ENCODE measurements at places on chromosomes 3 and 15. TPM values are rescaled to one million over a fixed set of nuclear protein-coding genes. Genes with fewer than 3 reads are reported as not detected.

DNA sequence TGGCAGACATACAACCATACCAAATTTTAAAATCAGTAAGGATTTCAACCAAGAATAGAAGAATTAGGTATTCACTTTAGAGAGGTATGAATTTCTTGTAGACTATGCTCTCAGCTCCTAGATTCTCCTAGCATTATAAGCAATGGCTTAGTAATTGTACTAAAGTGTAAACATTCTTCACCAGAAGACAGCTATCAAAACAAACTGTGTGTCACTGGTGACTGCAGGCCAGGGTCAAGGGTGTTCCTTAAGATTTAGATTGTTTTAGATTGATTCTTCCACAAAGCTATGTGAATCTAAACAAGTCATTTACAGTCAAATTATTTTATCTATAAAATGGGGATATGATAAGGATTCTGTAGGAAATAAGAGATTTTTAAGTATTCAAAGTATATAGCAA, 23.1 kb upstream of the GP5 start:
- no peak overlapping the region for H3K27ac ChIP-seq
- no peak overlapping the region for H3K4me3 ChIP-seq

DNA sequence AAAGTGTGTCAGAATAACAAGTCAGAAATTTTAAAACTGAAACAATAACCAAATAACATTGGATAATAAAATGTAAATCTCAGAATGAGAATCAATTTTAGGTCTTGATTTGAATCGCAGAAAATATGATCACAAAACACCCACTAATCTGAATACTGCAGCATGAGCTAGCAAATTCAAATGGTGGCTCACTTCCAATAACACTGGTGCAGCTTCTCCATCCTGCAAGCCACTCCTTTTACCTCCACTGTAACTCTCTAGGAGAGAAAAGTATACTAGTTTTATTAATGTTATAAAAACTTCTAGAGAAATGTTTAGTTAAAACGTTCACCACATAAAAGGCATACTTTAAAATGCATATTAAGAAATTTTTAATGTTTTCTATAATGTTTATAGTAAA, 30.4 kb downstream of the UBE3A start:
- H3K4me1 ChIP-seq, result no peaks in the 10 kb centered on the region
- no peak overlapping the region for H3K27ac ChIP-seq
- H3K27me3 ChIP-seq, result no peaks in the 10 kb centered on the region
- DNase-seq, result peak; percentile 20
- H3K4me3 ChIP-seq, result no peak overlapping the region

DNA sequence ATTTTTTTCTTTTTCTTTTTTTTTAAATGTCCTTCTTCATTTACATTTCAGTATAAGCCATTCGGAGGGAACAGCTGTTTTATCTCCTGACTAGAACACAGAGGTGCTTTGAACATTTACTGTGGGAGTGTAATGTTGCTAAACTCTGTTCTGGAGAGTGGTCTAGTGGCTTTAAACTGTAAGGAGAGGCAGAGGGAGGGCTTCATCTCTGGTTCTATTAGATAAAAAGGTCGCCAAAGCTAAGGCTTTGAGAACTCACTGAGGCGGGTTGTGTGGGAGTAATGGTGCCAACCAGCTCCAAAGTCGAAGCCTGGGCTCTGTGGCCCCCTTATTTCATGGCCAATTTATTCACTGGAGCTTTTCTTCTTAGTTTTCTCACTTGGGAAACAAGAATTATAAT, 133.2 kb downstream of the ANXA2 start:
- H3K27me3 ChIP-seq, result peaks cover 4% of the 10 kb centered on the region
- H3K36me3 ChIP-seq, result no peaks in the 10 kb centered on the region
- no peak overlapping the region for H3K4me3 ChIP-seq
- H3K4me1 ChIP-seq, result no peaks in the 10 kb centered on the region
- no peak overlapping the region for H3K27ac ChIP-seq
- no peak for DNase-seq

GRCh38 chr3:58518291-58518789, 18.6 kb downstream of the ACOX2 start:
- DNase-seq, result no peak
- no peaks in the 10 kb centered on the region for H3K27me3 ChIP-seq
- H3K4me3 ChIP-seq, result no peak overlapping the region
- peaks cover 43% of the 10 kb centered on the region for H3K36me3 ChIP-seq

DNA sequence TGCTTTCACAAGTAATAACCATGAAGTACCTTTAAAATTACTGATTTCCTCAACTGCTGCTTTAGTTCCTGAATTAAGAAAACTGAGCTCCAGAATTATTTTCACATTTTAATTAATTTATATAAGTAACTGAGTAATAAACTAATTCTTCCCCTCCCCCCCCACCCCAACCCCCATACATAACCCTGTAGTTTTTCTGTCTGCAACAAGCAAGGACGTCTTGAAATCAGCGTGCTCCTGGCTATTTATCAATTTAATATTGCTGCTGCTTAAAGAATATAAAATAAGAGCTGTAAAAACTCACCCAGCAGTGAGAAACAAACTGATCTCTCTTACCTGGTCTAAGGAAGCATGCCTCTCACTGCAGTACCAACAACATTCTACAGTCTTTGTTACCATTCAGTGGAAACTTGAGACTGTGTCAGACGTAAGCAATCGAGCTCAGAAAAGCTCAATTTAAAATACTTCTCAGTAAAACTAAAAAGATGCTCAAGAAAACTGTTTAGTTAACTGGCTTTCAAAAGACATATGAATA, 121.0 kb downstream of the TFDP2 start:
- no peaks in the 10 kb centered on the region for H3K27me3 ChIP-seq
- H3K27ac ChIP-seq, result peak overlapping the region; percentile 52
- H3K4me1 ChIP-seq, result no peaks in the 10 kb centered on the region
- peak overlapping the region; percentile 65 for H3K4me3 ChIP-seq

DNA sequence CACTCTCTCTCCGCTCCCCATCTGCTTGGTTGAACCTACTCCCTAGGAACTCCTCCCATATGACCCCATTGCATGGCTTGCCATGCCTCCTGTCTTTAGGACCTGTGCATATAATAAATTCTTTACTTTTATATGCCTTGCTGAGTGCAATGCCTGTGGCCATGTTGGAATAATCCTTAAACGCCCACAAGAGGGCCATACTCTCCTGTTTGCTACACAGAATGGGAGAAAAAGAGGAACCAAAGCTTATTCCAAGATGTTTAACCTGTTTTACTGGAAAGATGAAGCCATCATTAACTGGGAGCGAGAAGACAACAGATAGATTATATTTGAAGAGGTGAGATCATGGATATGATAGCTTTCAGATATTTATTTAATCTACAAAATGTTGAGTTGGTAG, 1097.8 kb downstream of the NAALADL2 start:
- H3K36me3 ChIP-seq, result no peaks in the 10 kb centered on the region
- no peak overlapping the region for H3K27ac ChIP-seq
- no peaks in the 10 kb centered on the region for H3K4me1 ChIP-seq
- no peak overlapping the region for H3K4me3 ChIP-seq

GRCh38 chr3:74445541-74445940, 168.9 kb downstream of the CNTN3 start:
- H3K4me1 ChIP-seq, result no peaks in the 10 kb centered on the region
- no peak overlapping the region for H3K27ac ChIP-seq
- no peak for DNase-seq

DNA sequence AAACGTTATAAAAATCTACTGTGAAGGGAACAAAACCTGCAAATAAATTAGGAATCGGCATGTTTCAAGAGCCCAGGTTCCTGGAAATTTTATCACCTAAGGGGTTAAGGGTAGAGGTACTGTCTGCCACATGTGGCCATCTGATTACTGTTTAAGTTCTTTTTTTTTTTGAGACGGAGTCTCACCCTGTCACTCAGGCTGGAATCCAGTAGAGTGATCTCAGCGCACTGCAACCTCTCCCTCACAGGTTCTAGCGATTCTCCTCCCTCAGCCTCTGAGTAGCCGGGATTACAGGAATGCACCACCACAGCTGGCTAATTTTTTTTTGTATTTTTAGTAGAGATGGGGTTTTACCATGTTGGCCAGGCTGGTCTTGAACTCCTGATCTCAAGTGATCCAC, 35.8 kb downstream of the UQCC5 start:
- peaks cover 34% of the 10 kb centered on the region for H3K36me3 ChIP-seq
- H3K4me1 ChIP-seq, result no peaks in the 10 kb centered on the region
- no peak for DNase-seq
- H3K27ac ChIP-seq, result no peak overlapping the region
- no peak overlapping the region for H3K4me3 ChIP-seq

DNA sequence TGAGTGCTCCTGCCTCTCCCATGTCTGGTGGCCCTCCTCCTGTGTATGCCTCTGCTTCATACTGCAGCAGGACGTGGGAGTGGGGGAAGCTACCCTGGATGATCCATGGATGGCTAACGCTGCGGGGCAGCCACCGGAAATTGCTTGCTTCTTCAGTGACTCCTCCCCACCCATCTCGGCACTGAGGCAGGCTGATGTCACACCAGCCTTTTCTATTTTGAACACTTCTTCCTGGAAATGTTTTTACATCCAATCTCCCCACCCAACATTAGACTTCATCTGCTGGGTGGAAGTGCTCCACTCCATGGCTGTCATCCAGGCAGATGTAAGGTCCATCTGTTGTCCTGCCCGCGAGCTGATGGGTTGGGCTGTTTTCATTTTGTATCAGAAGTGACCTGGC, 58.9 kb upstream of the MUC13 start:
- no peaks in the 10 kb centered on the region for H3K27me3 ChIP-seq
- H3K4me1 ChIP-seq, result peaks cover 9% of the 10 kb centered on the region
- H3K4me3 ChIP-seq, result no peak overlapping the region
- H3K27ac ChIP-seq, result no peak overlapping the region
- DNase-seq, result peak; percentile 75

- H3K27ac ChIP-seq, result no peak overlapping the region
- H3K27me3 ChIP-seq, result no peaks in the 10 kb centered on the region
- no peaks in the 10 kb centered on the region for H3K36me3 ChIP-seq
- no peaks in the 10 kb centered on the region for H3K4me1 ChIP-seq
- DNase-seq, result no peak
Measured at GRCh38 chr15:26781816-26782215, 8.9 kb upstream of the GABRB3 start.

DNA sequence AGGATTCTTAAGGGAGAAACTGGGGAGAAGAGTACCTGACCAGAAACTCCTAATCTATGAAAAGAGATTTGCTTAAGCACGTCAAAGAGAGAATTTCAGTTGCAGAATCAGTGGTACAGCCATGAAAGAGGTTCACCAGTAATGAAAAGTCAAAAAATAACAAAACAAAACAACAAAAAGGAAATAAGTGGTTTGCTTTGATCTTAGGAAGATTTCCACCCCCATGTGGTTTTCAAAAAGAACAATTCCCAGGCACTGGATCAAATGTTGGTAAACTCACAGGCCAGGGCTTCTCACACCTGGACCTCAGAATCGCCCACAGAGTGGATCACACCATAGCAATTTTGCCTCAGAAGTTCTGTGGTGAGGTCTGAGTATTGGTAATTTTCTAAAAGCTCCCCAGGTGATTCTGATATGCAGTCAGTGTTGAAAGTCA, 67.5 kb downstream of the TMEM39A start:
- no peaks in the 10 kb centered on the region for H3K4me1 ChIP-seq
- peaks cover 21% of the 10 kb centered on the region for H3K36me3 ChIP-seq
- H3K27me3 ChIP-seq, result no peaks in the 10 kb centered on the region
- no peak for DNase-seq

DNA sequence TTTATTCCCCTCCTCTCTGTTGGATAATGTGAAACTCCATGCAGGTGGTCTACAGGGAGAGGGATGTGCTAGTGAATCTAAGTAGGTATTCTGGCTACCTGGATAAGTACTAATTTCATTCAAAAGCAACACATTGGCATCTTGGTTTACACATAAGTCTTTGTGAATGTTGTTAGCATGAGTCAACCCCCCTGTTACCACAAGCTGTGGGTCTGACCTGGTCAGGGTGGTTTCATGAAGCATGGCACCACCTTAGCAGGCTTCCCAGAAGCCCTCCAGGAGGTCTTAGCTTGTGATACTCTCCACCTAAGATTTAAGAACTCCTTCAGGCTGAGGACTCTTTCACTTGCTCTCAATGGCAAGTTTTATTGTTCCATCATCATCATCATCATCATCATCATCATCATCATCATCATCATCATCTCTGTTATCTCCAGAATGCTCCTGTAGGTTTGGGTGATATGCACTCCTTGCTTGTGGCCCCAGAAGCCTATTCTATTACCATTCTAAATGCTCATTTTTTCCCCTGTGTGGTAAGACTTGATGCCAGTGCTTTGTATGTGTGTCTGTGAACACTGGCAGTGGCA, 62.8 kb downstream of the EPHB1 start:
- H3K4me1 ChIP-seq, result no peaks in the 10 kb centered on the region
- no peak overlapping the region for H3K27ac ChIP-seq
- no peak for DNase-seq
- H3K36me3 ChIP-seq, result no peaks in the 10 kb centered on the region
- H3K27me3 ChIP-seq, result no peaks in the 10 kb centered on the region

- no peak overlapping the region for H3K4me3 ChIP-seq
- H3K27me3 ChIP-seq, result no peaks in the 10 kb centered on the region
- H3K4me1 ChIP-seq, result no peaks in the 10 kb centered on the region
- no peak overlapping the region for H3K27ac ChIP-seq
Measured at GRCh38 chr15:90982135-90982534, 12.2 kb downstream of the PRC1 start.

GRCh38 chr3:114428044-114428595, 134.3 kb downstream of the TIGIT start:
- H3K4me3 ChIP-seq, result no peak overlapping the region
- peaks cover 2% of the 10 kb centered on the region for H3K4me1 ChIP-seq
- H3K36me3 ChIP-seq, result no peaks in the 10 kb centered on the region
- no peaks in the 10 kb centered on the region for H3K27me3 ChIP-seq
- DNase-seq, result no peak

- no peaks in the 10 kb centered on the region for H3K4me1 ChIP-seq
- H3K27ac ChIP-seq, result no peak overlapping the region
- H3K4me3 ChIP-seq, result no peak overlapping the region
- no peaks in the 10 kb centered on the region for H3K27me3 ChIP-seq
Measured at GRCh38 chr3:24185738-24186384, 240.8 kb downstream of the NR1D2 start.

GRCh38 chr15:35871282-35871681, 325.3 kb upstream of the DPH6 start:
- H3K4me1 ChIP-seq, result no peaks in the 10 kb centered on the region
- H3K27ac ChIP-seq, result no peak overlapping the region
- H3K4me3 ChIP-seq, result no peak overlapping the region
- no peak for DNase-seq

DNA sequence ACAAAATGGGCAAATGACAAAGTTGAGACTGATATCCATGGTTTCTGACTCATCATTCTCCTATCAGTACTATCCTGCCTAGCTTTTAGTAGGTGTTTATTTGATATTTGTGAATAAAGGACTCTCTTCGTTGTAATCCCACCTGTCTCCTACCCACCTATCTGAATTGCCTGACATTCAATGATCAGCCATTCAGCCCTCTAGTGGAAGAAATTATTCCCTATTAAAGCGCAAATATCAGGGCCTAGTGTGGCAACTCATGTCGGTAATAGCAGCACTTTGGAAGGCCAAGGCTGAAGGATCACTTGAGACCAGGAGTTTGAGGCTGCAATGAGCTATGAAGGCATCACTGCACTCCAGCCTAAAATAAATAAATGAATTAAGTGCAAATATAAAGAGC, 195.7 kb upstream of the SETMAR start:
- H3K36me3 ChIP-seq, result no peaks in the 10 kb centered on the region
- H3K27ac ChIP-seq, result no peak overlapping the region
- H3K27me3 ChIP-seq, result no peaks in the 10 kb centered on the region
- no peaks in the 10 kb centered on the region for H3K4me1 ChIP-seq

Gene MOBP
- total RNA-seq, result not detected

Gene TMC3
- total RNA-seq, result 0.04 TPM

Gene MYRIP
- 1.3 TPM for total RNA-seq

Gene CA12
- 2.2 TPM for total RNA-seq

Gene HPS3
- 11.5 TPM for total RNA-seq

Gene FOXB1
- total RNA-seq, result not detected

Gene CCR3
- total RNA-seq, result not detected

Gene HCLS1
- 4.1 TPM for total RNA-seq

Gene NUSAP1
- 39.2 TPM for total RNA-seq
